GM23338 (cell line): ENCODE measurements at places on chromosomes 3 and 15.

DNA sequence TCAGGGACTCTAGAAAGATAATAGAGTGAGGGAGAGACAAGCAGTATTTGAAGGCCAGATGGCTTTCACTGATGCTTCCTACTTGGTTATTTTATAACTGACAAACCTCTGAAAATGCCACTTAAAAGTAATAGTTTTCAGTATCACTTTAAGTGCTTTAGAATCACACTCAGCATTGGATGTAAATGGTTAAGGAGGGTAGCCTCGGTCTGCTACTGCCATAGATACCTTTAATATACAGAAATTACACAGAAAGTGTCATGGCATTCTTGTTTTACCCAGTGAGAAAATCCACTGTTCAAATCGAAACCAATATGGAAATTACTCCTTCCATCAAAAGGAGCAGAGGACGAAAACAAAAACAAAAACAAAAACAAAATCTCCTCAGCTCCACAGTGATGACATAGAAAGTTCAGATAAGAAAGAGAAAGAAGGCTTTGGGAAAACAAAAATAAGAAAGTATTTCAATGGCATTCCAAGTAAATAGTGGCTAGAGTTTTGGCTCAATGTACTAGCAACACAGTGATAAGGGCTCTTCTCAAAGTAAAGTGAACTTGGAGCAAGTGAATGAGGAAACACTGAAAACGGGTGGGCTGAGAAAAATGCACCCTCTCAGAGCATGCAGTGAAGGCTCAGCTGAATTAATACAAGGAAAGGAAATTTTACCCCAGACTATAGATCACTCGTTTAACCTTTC is 43.2 kb upstream of the CD47 start:
- no peak for DNase-seq
- no peak overlapping the region for H3K4me3 ChIP-seq
- H3K4me1 ChIP-seq: peaks cover 6% of the 10 kb centered on the region
- H3K27ac ChIP-seq: no peak overlapping the region

GRCh38 chr3:59506191-59506590 is 456.4 kb upstream of the CFAP20DC start:
- H3K4me3 ChIP-seq: no peak overlapping the region
- no peaks in the 10 kb centered on the region for H3K36me3 ChIP-seq
- no peak for DNase-seq

GRCh38 chr3:33426630-33427317 is 13.4 kb downstream of the UBP1 start:
- H3K27ac ChIP-seq: peak overlapping the region; percentile 7; the same call in 1 of the 2 replicates
- no peaks in the 10 kb centered on the region for H3K27me3 ChIP-seq
- peaks cover 66% of the 10 kb centered on the region for H3K4me1 ChIP-seq
- H3K36me3 ChIP-seq: peaks cover 5% of the 10 kb centered on the region; the same call in 1 of the 2 replicates
- peak overlapping the region; percentile 3; the same call in 1 of the 2 replicates for H3K4me3 ChIP-seq
- DNase-seq: no peak

DNA sequence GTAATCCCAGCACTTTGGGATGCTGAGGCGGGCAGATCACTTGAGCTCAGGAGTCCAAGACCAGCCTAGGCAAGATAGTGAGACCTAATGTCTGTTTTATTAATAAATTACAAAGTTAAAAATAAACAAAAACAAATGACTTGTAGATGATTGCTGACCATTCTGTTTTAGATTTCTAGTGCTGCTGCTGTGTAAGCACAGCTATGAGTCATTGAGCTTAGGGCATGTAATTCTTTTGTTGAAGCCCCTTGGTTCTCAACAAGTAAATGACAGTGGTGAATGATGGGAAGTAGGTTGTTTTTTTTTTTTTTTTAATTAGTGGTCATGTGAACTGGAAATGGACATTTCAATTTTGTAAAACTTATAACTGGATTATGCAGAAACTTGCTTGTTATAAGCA is 63.3 kb downstream of the LEO1 start:
- no peaks in the 10 kb centered on the region for H3K27me3 ChIP-seq
- no peak overlapping the region for H3K27ac ChIP-seq

- no peak for DNase-seq
- no peaks in the 10 kb centered on the region for H3K4me1 ChIP-seq
- no peaks in the 10 kb centered on the region for H3K27me3 ChIP-seq
- H3K27ac ChIP-seq: no peak overlapping the region
- no peaks in the 10 kb centered on the region for H3K36me3 ChIP-seq
Measured at GRCh38 chr3:111972891-111973290, 5.9 kb upstream of the ABHD10 start.

DNA sequence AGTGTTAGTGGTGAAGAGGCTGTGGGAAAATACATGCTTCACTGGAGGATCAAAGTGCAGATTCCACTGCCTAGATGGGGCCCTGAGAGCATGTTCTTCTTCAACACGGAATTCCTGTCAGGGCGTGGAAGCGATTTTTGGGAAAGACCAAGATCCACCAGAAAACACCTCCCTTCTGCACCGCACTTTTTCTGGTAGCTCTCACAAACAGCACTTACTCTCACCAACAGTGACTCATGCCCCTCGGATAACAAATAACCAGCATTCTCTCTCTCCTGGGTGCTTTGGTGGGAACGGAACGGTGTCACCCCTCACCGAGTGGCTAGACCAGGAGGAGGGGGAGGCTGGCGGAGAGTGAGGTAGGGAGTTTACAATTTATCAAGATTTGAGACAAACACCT is 40.1 kb downstream of the ADAMTSL3 start:
- H3K36me3 ChIP-seq: no peaks in the 10 kb centered on the region
- H3K4me1 ChIP-seq: peaks cover 14% of the 10 kb centered on the region; the same call in 1 of the 2 replicates
- no peak overlapping the region for H3K4me3 ChIP-seq
- no peak overlapping the region for H3K27ac ChIP-seq

GRCh38 chr3:122533931-122534334 is 19.2 kb upstream of the KPNA1 start:
- DNase-seq: no peak
- peaks cover 19% of the 10 kb centered on the region for H3K4me1 ChIP-seq
- no peak overlapping the region for H3K4me3 ChIP-seq
- no peaks in the 10 kb centered on the region for H3K27me3 ChIP-seq

- no peak for DNase-seq
- H3K4me1 ChIP-seq: no peaks in the 10 kb centered on the region
- no peaks in the 10 kb centered on the region for H3K27me3 ChIP-seq
- H3K36me3 ChIP-seq: no peaks in the 10 kb centered on the region
Measured at GRCh38 chr15:39504808-39505207, 76.1 kb upstream of the THBS1 start.

GRCh38 chr15:101675796-101676582 is 23.8 kb upstream of the TM2D3 start:
- DNase-seq: peak; percentile 37
- no peaks in the 10 kb centered on the region; the same call in 1 of the 2 replicates for H3K36me3 ChIP-seq
- no peak overlapping the region for H3K4me3 ChIP-seq
- H3K27ac ChIP-seq: no peak overlapping the region
- H3K4me1 ChIP-seq: no peaks in the 10 kb centered on the region

- no peaks in the 10 kb centered on the region for H3K36me3 ChIP-seq
- H3K4me1 ChIP-seq: no peaks in the 10 kb centered on the region
- H3K4me3 ChIP-seq: no peak overlapping the region
- no peak overlapping the region for H3K27ac ChIP-seq
Measured at GRCh38 chr15:58201516-58201915, 63.3 kb downstream of the AQP9 start.

- no peak overlapping the region for H3K4me3 ChIP-seq
- no peaks in the 10 kb centered on the region for H3K36me3 ChIP-seq
- peaks cover 10% of the 10 kb centered on the region for H3K4me1 ChIP-seq
Measured at GRCh38 chr15:78334845-78335244, 5.3 kb upstream of the CRABP1 start.

GRCh38 chr3:40843851-40844548 is 319.2 kb downstream of the ZNF621 start:
- H3K27ac ChIP-seq: 0 out of 2 replicates have a peak overlapping the region, but pooled peaks have one; percentile 60
- H3K4me1 ChIP-seq: peaks cover 38% of the 10 kb centered on the region
- no peaks in the 10 kb centered on the region for H3K27me3 ChIP-seq

DNA sequence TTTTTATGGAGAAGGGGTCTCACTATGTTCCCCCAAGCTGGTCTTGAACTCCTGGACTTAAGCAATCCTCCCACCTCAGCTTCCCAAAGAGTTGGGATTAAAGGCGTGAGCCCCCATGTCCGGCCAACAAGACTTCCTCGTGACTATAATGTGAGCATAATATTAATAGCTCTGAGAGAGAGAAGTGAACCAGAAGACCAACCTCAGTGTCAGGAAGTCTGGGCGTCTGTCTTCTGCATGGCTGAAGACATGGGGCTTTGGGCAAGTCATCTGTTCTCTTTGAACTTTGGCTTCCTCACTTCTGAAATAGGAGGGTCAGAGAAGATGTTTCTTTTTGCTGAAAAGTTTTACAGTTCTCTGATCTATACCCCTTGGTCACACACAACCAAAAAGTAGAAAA is 92.1 kb downstream of the SLC49A4 start:
- H3K27me3 ChIP-seq: no peaks in the 10 kb centered on the region
- H3K27ac ChIP-seq: no peak overlapping the region
- H3K4me1 ChIP-seq: peaks cover 16% of the 10 kb centered on the region

GRCh38 chr3:184910664-184911063 is 98.7 kb downstream of the VPS8 start:
- H3K4me1 ChIP-seq: peaks cover 74% of the 10 kb centered on the region
- peak overlapping the region; percentile 33; the same call in 1 of the 2 replicates for H3K4me3 ChIP-seq
- peak overlapping the region; percentile 93; the same call in 1 of the 2 replicates for H3K27ac ChIP-seq
- no peaks in the 10 kb centered on the region for H3K36me3 ChIP-seq

- no peak for DNase-seq
- no peaks in the 10 kb centered on the region for H3K27me3 ChIP-seq
- H3K4me3 ChIP-seq: no peak overlapping the region
- no peaks in the 10 kb centered on the region for H3K4me1 ChIP-seq
- H3K36me3 ChIP-seq: no peaks in the 10 kb centered on the region
Measured at GRCh38 chr3:2851835-2852234, 258.3 kb downstream of the IL5RA start.

DNA sequence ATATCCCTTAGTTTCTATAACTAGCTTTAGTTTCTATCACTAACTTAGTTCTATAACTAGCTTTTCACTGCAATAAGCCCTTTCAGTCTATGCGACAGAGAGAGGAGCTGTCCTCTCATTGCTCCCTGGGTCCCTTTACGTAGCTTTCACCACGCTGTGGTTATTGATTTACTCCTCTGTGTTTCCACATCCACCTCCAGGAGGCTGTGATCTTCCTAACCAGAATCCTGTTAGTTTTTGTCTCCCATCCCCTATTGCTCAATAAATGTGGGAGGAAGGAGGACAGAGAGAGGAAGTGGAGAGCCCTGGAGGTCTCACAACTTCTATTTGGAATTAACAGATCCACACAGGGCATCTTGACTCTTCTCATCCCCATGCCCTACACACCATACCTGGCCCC is 1036.1 kb downstream of the MCTP2 start:
- no peak overlapping the region for H3K4me3 ChIP-seq
- H3K36me3 ChIP-seq: no peaks in the 10 kb centered on the region
- no peaks in the 10 kb centered on the region for H3K4me1 ChIP-seq
- no peak overlapping the region for H3K27ac ChIP-seq
- no peaks in the 10 kb centered on the region for H3K27me3 ChIP-seq

DNA sequence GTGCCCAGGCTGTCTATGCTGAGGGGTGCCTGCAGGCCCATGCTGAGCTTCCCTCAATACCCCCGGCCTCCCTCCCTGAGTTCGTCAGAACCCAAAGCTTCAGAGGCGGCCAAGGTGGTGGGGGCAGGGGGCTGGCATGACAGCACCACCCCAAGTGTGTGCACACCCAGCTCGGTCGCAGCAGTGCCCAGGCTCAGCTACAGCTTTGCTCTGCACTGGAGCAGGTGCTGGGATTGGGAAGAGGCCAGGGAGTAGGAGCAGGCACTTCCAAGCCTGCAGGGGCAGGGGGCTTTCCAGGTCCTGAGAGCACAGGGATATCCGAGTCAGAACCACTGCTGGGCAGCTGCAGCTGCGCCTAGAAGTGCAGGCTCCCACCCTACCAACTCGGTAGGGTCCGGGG is 283.9 kb downstream of the UBE2E2 start:
- no peak for DNase-seq
- H3K27ac ChIP-seq: no peak overlapping the region
- no peaks in the 10 kb centered on the region for H3K36me3 ChIP-seq
- H3K4me3 ChIP-seq: no peak overlapping the region

DNA sequence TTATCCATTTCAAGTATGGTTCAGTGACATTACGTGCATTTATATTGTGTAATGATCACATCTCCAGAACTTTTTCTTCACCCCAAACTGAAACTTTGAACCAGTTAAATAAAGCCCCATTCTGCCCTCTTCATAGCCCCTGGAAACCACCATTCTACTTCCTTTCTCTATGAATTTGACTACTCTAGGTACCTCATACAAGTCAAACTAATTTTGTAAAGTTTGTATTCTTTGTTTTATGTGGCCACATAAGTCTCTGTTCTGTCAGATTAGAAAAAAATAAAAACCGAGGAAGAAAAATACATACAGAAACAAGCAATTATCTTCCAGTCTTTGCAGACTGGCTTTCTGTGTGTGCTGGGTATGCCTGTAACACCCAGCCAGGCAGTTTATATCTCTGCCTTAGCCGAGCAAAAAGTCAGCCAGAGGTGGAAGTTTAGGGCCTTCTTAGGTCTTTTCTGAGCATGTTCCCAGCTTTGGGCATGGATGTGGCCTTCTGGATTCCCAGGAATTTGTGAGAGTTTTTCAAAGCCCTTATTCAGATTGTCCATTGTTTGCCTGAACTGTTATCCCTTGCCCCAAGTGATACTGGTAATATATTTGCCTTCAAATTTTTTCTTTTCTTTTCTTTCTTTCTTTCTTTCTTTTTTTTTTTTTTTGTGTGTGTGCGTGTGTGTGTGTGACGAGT is 6.0 kb upstream of the GRAMD1C start:
- H3K27ac ChIP-seq: no peak overlapping the region
- no peaks in the 10 kb centered on the region for H3K36me3 ChIP-seq
- H3K4me1 ChIP-seq: peaks cover 13% of the 10 kb centered on the region; the same call in 1 of the 2 replicates
- H3K27me3 ChIP-seq: no peaks in the 10 kb centered on the region

DNA sequence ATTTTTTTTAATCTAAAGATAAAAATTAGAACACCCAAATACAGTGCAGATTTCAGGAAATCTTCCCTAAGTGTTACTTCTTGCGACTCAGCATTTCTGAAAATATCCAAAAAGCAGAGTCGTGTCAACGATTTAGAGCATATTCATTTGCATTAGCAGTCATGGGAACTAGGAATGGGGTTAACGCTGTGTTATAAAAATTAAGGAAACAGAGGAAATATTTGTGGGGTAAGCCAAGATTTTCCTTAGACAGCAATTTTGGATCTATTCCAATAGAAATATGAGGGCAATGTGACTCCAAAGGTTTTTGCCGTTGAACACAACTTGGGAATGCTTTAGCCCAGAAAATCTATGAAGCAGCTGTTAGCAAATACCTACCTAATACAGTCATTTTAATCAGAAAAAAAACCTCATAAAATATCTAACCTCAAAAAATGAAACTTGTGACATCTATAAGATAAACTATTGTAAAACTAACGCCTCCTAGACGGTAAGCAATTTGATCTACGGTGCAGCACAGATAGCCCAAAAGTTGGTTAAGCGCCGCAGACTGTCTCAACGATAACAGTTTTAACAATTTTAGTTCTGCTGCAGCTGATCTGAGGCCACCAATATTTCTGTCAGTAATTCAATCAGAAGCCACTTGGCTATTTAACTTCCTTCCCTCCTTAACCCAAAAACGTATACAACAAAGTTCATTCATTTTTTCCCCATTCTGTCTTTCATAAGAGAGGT is 5.8 kb upstream of the ATP11B start:
- H3K4me1 ChIP-seq: 0 out of 2 replicates have a peak, but pooled peaks cover under 1% of the 10 kb centered on the region
- H3K4me3 ChIP-seq: no peak overlapping the region
- no peaks in the 10 kb centered on the region for H3K36me3 ChIP-seq
- DNase-seq: no peak
- H3K27ac ChIP-seq: no peak overlapping the region
